ENCODE measurements at places on chromosomes 4 and X. TPM values are rescaled to one million over a fixed set of nuclear protein-coding genes. Genes with fewer than 3 reads are reported as not detected.

The GPR78 gene
- total RNA-seq, result not detected

The GUCY1B1 gene
- 0.23 TPM for total RNA-seq

The RNF212 gene
- total RNA-seq, result 1.2 TPM

The NEXMIF gene
- not detected for total RNA-seq

The KLF3 gene
- total RNA-seq, result 21.8 TPM

The FAM47E gene
- total RNA-seq, result not detected

The PAGE2 gene
- not detected for total RNA-seq

The GABRG1 gene
- total RNA-seq, result not detected

The CITED1 gene
- total RNA-seq, result not detected

The ANKRD50 gene
- total RNA-seq, result 7.1 TPM

The MAGEE1 gene
- 2.8 TPM for total RNA-seq

The SNX25 gene
- total RNA-seq, result 7.6 TPM

The MUC7 gene
- not detected for total RNA-seq

The CABS1 gene
- not detected for total RNA-seq

The TCEAL2 gene
- not detected for total RNA-seq

The CACNA1F gene
- total RNA-seq, result not detected
